ENCODE measurements at places on chromosomes 2 and 18. TPM values are rescaled to one million over a fixed set of nuclear protein-coding genes. Genes with fewer than 3 reads are reported as not detected.
A peak's percentile ranks its signal among the peaks of the same experiment; 100 is the strongest.

Gene ACTR1B
- 39.5 TPM for total RNA-seq

Gene CD28
- total RNA-seq, result 2.7 TPM

GRCh38 chr2:237471438-237472186, 15.4 kb upstream of the MLPH start:
- no peak for DNase-seq

DNA sequence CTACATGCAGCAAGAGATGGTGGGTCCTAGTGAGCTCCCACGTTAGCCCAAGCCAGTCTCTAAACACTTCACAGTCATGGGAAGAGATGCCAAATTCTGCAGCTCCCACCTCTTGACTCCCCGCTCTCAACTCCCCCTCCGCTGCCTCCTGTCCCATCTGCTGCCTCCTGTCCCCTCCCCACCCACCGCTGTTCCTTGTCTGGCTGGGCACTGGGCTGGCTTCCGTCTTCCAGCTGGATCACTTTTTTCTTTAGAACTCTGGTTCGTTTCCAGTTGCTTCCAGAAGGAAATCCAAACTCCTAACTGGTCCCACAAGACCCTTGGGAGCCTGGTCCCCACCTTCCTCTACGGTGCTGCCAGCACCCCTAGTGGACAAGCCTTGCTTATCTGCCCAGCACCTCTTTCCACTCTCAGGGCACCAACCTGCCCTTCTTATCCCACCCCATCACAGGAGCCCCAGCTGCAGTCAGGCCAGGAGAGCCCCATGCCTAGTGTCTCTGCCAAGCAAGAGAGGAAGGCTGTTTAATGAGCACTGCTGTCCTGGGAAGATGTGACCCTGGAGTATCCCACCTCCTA, 12.1 kb upstream of the TWIST2 start:
- no peak for DNase-seq

DNA sequence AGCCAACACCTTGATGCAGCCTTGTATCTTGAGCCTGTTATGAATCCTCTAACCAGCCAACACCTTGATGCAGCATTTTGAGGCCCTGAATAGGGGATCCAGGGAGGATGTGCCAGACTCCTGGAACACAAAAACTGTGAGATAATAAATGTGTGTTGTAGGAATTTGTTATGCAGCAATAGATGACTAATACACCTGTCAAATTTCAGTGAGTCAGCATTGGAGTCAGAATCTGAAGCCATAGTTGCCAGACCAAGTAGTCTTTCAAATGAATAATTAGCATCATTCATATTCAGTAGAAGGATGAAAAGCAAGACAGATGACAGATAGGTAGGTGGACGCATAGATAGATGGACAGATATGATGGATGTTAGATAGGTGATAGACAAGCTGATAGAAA, 942.5 kb upstream of the SLC39A10 start:
- DNase-seq, result no peak

Gene CPS1
- 8.8 TPM for total RNA-seq

DNA sequence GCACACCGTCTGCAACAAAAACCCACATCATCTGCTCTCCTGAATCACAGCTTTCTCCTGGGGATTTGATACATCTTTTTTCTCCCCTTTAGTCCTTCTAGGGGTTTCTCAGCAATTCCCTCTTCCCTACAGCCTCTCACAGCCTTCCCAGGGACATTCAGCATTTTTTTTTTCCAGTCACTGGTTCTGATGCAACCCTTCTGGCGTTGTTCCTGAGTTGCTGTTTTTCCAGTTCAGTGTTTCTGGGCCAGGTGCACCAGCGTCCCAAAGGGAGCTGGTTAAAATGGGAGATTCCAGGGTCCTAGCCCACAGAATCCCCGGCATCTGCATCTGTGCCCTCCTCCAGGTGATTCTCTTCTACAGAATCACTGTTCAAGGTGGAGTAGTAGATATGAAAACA, 36.1 kb downstream of the ADCY3 start:
- DNase-seq, result peak; percentile 25

Gene SLC25A12
- total RNA-seq, result 26.0 TPM

DNA sequence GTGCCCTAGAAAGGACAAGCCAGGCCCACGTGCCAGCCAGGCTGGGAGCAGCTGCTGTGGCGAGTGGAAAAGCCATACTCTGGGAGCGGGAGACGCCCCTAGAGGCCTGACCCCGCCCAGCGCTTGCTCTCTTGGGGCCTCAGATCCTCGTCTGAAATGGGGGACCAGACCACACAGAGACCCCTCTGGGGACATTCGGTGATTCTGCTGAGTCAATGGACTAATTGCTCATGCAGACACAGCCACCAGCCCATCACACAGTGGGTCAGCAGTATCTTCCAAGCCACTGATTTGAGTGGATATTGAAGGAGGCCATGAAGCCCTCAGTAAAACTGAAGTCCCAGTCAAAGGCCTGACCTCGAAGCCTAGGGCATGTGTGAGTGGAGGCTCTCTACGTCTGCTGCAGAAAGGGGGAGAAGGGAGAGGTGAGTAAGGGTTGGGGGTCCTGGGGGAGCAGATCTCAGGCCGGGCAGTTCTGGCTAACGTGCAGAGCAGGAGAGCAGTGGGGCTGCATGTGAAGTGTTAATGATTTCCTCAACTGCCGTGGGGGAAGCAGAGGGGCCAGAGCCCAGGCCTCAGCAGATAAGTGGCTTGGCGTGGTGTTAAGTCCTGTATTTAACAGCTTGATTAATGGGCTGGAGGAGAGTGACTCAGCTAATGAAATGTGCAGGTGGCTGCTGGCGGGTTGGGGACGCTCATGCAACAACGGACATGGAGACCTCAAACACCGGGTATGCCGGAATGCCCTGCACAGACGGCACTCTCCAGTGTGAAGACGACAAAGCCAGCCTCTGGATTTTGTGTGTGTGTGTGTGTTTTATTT, 104.4 kb upstream of the TWIST2 start:
- DNase-seq, result no peak

GRCh38 chr2:19235308-19235707, 123.1 kb downstream of the OSR1 start:
- no peak for DNase-seq

- DNase-seq, result no peak
These were observed 304.0 kb downstream of the LNPK start for GRCh38 chr2:175698061-175698460.

Gene CHRND
- total RNA-seq, result not detected

Gene BCL2
- total RNA-seq, result 18.7 TPM

GRCh38 chr18:56267334-56267733, 371.1 kb downstream of the TXNL1 start:
- no peak for DNase-seq

DNA sequence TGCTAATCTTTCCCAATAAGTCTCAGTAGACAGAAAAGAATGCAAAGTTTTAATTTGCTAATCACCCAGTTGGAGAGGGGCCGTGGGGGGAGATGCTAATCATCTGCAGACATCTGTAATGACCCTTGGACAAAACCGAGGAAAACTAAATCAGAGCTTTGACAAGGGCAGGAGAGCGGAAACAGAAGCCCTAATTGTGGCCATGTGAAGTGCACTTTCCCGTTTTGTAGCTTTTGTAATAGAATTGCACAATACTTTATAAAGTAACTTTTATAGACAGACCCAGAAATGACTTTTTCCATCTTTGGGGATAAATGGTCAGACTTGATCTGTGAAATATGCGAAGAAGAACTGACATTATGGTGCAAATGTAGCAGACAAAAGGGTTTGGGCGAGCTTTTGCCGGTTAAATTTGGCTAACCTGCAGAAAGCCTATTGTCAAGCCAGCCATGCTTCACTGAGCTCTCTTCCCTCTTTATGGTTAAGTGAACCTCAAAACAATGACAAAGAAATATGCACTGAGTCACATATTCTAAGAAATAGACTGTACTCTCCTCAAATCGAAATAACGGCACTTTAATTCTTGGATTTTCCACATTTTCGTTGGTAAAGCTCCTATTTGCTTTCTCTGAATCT, 980.1 kb upstream of the POU3F3 start:
- no peak for DNase-seq

DNA sequence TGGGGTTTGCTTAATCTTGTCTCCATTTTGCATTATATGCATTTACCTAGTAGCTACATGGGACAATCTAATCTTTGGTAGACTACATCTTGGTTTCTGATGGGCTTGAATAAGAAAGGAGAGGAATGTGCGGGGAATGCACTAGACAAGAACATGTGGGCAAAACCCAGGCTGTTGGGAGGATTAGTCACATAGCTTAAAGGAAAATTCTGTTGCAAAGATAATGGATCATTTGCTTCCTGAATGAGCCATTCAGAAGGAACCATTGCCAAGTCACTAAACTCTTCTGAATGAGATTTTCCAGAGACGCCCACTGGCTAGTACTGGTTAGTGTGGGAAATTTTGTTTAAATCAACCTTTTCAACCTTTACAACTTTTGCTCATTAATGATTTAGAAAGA, 84.8 kb downstream of the OSBPL6 start:
- DNase-seq, result no peak

Gene VIL1
- total RNA-seq, result not detected

DNA sequence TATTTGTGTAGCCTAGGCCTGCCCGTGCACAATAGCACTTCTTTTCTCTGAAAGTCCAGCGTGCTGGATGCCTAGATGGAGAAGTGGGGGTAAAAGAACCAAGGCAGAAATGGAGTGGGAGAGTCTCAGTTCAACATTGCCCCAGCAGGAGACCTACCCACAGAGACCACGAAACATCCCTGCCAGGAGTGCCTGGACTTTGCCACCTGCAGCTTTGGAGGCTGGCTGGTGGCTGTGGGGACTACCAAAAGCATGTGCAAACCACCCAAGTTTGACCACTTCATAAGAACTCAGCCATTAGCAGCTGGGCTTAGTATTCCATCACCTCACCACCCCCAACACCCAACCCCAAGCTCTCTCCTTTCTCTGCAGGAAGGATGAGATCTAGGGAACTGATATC, 416.9 kb upstream of the ID2 start:
- DNase-seq, result no peak

- no peak for DNase-seq
These were observed 43.7 kb downstream of the EPAS1 start for GRCh38 chr2:46340740-46341420.

DNA sequence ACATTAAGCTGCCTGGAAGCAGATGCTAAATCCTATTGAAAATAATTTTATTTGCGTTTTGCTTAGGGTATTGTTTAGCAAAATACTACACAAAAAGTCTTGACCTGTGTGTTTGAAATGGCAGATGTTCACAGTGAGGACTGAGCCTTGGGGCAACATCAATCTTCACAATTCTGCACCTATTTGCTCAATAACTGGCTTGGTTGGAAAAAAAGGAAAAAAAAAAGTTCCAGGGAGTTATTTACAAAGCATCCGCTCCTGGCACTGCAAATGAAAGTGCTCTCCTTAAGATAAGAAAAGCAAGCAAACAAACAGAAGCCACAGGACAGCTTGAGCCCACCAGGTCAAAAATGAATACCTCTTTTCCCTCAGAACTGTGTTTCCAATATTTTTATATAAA, 77.7 kb downstream of the MAP2 start:
- no peak for DNase-seq

DNA sequence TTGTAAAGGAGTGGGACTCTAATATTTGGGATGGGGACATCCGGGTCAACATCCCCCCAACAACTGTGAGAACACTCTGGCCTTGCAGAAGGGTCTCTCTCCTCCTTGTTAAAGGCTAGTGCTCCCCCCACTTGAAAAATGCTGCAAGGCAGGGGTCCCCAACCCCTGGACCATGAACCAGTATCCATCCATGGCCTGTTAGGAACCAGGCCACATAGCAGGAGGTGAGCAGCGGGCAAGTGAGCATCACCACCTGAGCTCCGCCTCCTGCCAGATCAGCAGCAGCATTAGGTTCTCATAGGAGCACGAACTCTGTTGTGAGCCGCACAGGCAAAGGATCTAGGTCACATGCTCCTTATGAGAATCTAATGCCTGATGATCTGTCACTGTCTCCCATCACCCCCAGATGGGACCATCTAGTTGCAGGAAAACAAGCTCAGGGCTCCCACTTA, 243.9 kb upstream of the ID2 start:
- no peak for DNase-seq

Gene ESPNL
- 0.74 TPM for total RNA-seq

Gene ITPRIPL1
- total RNA-seq, result 1.5 TPM

GRCh38 chr2:68279691-68280090, 27.4 kb upstream of the PPP3R1 start:
- no peak for DNase-seq

Gene POTEF
- not detected for total RNA-seq

DNA sequence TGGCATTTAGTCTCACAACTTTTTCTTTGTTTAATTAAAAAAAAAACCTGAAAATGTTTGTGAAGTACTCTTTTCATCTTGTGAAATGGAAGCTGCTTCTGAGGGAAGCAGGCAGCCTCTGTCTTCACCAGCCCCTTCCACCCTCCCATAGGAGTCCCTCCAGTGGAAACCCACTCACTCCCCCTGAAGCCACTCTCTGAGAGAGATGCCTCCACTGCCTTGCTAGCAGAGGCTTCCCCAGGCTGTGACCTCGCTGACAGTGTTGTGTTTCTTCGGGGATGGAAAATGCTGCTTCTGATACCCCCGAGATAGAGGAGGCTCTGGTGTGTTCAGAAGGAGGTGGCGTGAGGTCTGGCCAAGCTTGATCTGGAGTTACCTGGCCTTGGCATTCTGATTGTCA, 59.9 kb downstream of the SH3RF3 start:
- DNase-seq, result no peak

DNA sequence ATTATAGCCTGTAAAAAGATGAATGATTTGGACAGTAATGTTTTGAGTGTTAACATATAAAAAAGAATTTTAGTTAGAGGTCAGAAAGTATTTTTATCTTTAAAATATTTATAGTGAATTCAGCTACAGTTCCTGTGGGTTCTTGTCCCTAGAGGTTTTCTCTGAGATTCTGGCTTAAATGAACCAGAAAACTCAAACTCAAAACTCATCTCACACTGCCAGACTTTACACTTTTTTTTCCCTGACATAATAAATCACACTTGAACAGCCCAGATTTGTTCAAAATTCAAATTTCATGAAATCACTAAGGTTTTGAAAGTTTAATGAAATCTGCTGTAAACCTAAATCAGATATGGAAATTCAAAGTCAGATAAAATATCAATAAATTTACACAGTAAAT, 92.3 kb downstream of the KCNH7 start:
- DNase-seq, result no peak

- no peak for DNase-seq
These were observed 200.7 kb downstream of the RAD51AP2 start for GRCh38 chr2:17317439-17317976.

Gene CXCR1
- 0.49 TPM for total RNA-seq

DNA sequence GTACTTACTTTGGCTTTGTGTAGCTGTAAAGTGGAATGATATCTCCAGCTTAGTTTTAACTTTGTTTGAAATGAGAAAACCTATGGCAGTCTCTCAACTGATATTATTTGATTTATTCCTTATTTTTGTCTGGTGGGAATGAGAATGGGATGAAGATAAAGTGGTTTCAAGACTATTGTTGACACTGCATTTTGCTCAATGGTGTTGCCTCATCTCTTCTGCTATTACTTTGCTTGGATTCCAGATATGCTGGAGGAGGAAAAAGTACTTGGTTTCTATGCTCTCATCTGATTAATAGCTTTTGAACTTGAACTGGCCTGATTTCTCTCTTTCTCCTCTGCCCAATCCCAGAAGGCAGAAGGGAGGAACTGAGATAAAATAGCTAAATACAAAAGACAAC, 198.2 kb downstream of the CTNNA2 start:
- no peak for DNase-seq

Gene EFR3B
- total RNA-seq, result 1.5 TPM

Gene PPP1R1C
- not detected for total RNA-seq

GRCh38 chr2:151972241-151973012, 126.4 kb downstream of the CACNB4 start:
- no peak for DNase-seq

Gene STRN
- 19.4 TPM for total RNA-seq

GRCh38 chr2:113158884-113159553, 14.8 kb upstream of the PSD4 start:
- DNase-seq, result no peak
